ENCODE measurements at places on chromosomes 3 and 15.

GRCh38 chr3:170033489-170033888 is 4.3 kb upstream of the GPR160 start:
- no peak for DNase-seq

DNA sequence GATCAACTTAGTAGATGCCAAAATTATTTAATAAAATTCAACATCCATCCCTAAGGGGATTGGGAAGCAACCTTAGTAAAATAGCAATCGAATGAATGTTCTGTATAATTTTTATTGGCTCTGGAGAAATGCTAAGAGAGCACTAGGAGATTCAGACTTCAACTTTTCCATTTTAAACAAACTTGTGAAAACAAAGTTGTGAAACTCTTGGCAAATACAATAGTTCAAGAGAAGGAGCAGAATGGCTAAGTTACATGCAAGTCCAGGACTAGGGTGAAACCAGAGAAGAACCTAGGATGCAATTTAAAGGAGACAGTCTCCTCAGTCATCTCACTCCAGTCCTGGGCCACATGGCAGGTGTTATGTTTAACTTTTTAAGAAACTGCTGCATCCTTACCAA is 16.7 kb upstream of the ZNF280D start:
- no peak for DNase-seq

DNA sequence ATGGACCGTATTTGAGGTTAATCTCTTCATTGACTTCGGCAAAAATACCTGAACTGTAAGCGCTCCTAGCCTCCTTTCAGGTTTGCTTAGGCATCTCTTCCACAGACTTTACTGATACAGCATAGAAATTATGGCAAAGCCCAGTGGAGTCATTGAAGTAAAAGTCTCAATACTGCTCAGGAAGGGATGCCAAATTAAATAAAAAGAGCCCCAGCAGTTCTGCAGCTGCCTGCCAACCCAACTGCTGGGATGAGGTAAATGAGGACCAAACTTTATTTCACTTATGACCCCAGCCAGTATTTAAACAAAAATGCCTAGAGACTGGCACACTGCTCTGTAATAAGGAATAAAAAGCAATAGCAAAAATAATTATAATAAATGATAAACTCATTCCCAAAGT is 65.4 kb downstream of the IQCH start:
- no peak for DNase-seq

DNA sequence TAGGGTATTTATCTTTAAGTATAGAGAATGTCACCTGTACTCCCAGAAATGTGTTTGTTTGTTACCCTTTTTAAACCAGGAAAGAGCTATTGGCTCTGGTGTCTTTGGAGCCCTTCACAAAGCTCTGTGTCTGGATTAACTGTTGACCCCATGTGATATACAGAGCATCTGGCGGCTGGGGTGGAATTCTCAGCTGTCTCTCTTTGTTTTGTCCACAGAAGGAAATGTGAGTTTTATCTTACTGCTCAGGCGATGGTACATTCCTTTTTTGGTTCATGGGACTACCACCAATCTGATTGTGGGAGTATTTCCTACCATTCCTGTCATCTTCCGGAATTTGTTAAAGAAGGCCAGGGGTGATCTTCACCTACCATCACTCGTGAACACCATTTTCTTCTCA is 120.3 kb downstream of the AKAP13 start:
- no peak for DNase-seq

DNA sequence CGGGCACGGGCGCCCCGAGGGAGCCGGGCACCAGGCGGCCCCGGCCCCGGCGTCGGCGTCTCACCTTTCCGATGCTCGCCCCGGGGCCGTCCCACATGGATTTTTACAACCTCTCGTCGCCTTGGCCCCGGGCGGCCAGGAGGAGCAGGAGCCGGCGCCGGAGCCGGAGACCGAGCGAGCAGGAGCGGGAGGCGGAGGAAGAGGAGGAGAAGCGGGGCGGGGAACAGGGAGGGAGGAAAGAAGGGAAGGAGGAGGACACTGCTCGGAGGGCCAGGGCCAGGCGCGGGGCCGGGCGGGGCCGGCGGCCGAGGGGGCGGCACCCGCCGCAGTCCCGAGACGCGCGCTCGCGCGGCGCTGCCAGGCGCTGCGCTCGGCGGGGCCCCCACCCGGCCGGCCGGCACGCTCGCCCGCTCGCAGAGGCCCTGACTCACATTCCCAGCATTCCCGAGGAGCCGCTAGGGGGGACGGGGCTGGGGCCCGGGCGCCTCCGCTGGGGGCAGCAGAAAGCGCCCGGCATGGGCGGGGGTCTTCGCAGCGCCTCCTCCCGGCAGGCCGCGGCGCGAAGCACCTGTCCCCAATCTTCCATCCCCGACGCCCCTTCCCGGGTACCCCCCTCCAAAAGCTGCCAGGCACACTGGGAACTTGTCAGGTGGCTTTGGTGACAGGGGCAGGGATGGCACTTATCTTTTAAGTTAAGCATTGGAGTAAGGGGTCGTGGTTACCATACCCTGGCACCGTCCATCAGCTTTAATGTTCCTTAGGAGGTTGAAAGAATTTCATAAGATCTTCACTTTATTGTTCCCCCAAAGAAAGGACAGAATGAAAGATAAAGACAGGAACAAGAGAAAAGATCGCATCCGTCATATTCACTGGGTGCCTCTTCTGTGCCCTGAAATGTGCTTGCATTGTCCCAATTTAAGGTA is at the start of gene ERC2:
Gene ERC2, minus strand, starts transcription at position 284 of the 923 bp plus-strand sequence.
- no peak for DNase-seq

- DNase-seq, result no peak
Observed at GRCh38 chr15:100105101-100105500, 236.7 kb downstream of the ADAMTS17 start.

- no peak for DNase-seq
Observed at GRCh38 chr15:77866596-77867125, 210.8 kb downstream of the TBC1D2B start.

DNA sequence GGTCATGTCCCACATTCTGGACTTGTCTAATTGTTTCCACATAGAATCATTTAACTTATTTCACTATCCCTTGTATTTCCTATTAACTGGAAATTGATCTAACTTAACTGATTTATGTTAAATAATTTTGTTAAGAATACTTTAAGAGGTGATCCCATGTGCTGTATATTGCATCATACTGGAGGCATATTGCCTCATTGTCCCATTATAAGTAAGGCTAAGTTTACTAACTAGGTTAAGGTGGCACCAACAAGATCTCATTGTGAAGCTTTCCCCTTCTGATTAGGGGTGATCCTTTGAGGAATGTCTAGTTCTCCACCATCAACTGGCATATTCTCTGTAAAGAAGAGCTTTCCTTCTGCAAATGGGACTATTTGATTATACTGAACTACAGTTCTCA is 24.4 kb downstream of the MAP1A start:
- no peak for DNase-seq

GRCh38 chr15:81506071-81506470 is 132.1 kb upstream of the TMC3 start:
- no peak for DNase-seq

Measured in skeletal muscle cell (primary cell).